ENCODE measurements at places on chromosomes 5 and 9.

DNA sequence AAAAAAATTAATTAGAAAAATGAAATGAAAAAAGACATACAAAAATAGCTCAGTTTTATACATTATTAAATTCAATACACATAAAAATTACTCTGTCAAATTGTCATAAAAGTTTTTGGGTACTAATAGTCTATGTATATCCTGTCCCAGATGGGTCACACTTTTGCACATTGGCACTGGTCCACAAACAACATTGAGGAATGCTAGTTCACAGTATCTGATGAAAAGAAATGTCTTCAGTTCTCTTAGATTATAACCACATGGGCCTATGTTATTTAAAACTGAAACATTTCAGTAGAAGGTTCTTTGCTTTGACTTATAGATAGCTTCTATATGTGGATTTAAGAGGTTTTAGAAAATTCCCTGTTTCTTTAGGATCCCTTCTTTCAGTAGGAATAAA is 39.8 kb downstream of the LNPEP start:
- DNase-seq, result no peak

DNA sequence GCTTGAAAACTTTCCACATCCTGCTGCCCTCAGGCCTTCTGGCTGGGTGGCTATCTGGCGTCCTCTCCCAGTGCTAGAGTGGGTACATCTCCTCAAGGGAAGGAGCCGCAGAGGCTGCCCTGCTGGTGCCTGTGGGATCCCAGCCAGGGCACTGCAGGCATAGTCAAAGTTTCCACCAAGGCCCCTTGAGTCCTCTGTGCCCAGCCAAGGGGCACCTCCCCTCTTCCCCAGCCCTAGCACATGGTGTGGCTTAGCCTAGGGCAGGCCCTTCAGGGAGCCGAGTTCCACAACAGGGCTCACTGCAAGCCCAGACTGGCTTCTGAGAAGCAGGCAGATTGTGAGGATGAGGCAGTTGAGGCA is 103.2 kb downstream of the RGS3 start:
- peak; percentile 46 for DNase-seq

GRCh38 chr5:128083811-128084227 is 253 bp downstream of the SLC12A2 start:
- DNase-seq, result no peak

DNA sequence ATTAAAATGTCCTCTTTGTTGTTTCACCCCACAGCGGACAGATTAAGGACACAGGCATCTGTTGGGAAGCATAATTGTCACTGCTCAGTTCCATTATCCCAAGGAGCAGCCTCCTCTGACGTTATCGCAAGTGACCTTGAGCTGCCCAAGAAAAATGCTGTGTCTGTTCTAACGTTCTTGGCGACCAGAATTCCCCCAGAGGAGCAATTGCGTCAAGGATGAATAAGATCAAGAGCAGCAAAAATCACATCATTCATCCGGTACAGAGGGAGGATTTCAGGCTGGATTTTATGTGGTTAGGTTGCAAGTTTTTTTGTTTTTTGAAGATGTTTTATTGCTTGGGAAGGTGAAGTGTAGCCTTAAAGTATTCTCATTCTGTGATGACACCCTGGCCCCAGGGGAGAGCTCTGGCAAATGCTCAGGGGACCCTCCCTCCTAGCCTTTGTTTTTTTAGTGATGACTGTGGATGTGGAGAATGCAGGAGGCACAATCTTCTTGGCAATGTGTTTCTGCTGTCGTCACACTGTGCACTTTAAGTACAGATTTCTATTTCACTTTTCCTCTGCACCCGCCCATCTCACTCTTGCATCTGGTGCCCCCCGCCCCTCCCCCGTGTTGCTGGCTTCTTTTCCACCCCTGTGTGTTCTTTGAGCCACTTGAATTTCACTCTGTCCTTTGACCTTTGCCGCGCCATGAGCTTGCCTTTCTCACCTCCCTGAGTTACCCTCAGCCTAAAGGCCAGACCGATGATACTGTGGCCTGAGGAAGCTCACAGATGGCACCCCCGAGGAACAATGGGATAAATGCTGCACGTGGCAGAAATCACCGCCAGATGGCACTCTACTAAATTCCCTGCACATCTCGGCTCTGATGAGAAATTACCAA is 308.5 kb downstream of the RAB3C start:
- peak; percentile 85 for DNase-seq

- DNase-seq, result peak; percentile 58
These were observed 45.2 kb downstream of the YIPF5 start for GRCh38 chr5:144125163-144125726.

DNA sequence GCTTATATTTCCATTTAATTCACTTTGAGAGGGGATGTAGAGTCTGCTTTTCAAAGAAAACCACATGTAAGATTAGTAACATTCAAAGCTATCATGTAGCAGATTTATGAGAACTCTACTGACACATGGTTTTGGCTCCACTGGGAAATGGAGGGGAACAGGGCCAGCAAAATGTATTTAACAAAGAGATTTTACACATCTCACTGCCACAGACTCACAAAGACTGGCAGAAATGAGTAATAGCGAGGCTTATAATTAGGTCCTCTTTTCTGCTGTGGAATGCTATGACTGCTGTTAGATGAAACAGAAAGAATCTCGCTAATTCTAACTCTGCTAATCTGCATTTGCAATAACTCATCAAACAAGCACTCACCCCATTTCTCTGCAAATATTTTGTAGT is 4.5 kb downstream of the DAP start:
- no peak for DNase-seq

DNA sequence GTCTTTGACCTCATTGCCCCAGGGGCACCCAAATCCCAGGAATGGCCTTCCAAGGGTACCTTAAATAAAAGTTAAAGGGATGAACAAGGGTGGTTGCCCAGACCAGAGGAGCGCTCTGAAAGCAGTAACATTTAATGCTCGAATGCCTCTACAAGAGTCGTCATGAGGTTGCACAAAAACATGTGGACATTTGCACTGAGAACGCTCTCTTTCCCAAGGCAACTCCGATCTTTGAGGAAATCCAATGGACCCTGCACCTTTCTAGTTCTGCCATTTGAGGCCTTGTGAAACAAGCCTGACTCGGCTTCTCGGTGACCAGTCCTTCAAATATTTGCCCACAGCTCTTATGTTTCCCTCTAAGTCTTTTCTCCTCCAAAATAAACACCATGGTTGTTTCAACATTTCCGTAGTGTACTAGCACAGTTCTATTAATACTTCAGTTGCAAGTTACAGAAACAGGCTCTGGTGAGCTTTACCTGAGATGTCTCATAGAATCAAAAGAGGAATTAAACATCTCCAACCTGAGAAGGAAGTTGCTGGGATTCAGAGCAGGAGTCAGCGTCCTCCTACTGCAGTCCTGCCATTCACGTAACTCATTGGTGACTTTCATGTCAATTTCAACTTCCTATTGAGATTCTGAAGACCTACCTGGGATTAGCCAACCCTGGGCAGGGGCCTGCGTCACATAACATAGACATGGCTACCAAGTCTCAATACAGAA is 168.8 kb upstream of the RAI14 start:
- DNase-seq, result peak; percentile 95

DNA sequence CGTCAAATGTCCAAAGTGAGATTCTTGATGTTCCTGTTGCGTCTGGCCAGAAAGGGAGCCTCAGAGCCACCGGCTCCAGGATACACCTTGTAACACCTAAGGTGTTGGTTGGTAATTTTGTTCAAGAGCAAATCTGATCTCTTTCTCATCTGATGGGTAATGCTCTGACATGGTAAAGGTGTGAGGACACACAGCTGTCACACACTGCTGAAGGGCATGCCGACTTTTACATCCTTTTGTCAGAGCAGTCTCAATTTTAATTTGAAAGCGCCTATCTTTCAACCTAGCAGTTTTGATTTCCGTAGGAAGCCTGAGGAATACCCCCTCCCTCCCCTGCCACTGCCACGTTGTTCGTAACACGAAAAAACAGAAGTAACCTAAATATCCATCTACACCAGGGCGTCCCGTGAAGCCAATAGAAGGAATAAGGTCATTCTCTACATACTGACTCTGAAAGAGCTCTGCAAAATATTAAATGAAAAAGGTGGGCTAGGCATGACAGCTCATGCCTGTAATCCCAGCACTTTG is 57.4 kb downstream of the TSTD2 start:
- DNase-seq, result no peak

DNA sequence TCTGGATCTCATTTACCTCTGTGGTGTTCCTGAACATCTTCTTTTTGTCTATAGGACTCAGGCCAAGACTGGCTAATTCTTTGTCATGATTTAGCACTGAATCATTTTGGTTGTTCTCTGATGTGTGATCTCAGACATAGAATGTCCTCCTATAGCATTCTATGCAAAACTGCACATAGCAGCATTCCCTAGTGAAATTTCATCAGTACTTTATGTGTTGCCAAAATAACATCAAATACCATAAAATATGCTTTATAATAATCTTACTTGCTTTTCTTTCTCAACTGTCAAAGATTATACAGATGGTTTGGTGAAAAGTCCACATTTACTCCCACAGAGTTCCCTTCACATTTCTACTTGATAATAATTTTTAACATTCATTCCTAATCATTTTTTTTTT is 115.7 kb upstream of the MPDZ start:
- peak; percentile 40 for DNase-seq

DNA sequence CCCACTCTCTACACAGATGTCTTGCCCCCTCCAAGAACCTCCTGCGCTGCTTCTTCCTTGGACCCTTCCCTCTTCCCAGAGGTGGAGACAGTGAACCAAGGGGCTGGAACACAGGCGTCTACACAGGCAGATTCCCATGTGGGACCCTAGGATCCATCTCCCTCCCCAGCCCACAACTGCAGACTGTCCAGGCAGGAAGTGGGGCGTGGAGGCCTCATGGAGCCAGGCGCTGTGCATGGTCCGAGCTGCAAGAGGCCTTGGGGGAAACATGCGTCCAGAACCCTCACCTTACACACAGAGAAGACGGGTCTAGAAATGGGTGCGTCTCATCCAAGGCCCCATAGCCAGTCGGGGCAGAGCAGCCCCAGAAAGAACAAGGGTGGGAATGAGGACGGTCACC is 117.5 kb downstream of the VAV2 start:
- DNase-seq, result no peak
